ENCODE measurements at places on chromosomes 13 and 19.

DNA sequence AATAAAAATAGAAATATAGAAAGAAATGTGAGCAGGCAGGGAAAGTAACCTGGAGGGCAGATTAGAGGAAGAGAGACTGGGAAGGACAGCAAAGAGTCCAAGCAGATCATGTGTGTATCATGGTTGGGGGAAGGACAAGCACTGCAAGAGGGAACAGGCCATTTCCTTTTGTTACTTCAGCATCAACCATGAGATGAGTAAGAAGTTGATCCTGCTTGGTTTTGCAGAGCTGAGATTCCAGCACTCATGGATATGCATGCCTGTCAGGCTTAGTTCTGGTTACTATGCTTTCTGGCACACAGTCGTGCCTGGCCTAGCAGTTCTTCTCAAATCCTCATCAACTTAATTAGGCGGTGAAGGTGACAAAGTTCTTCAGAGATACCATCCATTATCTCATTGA is 18.1 kb downstream of the NALCN start:
- no peak for DNase-seq

DNA sequence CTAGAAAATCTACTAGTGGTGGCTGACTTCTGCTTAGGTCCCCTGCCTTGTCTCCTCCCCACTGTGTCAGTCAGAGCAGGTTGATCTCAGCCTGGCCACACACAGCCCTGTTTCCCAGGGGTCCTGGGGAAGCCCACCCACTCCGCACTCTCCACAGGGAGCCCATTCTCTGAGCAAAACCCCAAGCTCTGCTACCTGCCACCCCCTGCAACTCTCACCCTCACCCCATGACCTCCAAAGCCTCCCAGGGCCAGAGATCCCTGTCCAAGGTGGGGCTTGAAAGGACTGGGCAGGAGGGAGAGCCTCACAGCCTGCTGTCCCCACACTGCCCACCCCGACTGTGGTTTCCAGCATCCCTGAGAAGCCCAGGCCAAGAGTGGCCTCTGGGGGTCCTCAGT is 58.8 kb upstream of the ZNF536 start:
- DNase-seq: no peak

- DNase-seq: no peak
Observed at GRCh38 chr19:54523403-54523802, 20.8 kb downstream of the LAIR2 start.

DNA sequence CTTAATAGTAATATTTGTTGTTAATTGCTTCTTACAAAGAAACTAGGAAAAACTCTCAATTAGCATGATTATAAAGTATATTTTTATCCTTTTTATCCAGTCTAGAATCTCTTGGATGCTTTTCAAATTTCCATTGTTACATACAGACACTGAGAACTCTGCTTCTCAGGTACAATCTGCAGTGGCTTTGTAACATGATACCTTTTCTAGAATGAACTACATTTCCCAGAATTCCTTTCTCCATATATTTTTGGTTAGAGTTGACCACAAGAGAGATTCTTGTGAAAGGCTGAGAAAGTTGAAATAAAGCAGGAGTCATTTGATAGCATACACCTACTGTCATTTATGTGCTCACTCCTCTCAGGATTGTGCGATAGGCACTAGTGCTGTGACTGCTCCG is 148.6 kb downstream of the SLITRK6 start:
- DNase-seq: no peak

Measured in central memory CD8-positive, alpha-beta T cell (primary cell).